ENCODE measurements at places on chromosomes 7 and 10.
A peak's percentile ranks its signal among the peaks of the same experiment; 100 is the strongest.

DNA sequence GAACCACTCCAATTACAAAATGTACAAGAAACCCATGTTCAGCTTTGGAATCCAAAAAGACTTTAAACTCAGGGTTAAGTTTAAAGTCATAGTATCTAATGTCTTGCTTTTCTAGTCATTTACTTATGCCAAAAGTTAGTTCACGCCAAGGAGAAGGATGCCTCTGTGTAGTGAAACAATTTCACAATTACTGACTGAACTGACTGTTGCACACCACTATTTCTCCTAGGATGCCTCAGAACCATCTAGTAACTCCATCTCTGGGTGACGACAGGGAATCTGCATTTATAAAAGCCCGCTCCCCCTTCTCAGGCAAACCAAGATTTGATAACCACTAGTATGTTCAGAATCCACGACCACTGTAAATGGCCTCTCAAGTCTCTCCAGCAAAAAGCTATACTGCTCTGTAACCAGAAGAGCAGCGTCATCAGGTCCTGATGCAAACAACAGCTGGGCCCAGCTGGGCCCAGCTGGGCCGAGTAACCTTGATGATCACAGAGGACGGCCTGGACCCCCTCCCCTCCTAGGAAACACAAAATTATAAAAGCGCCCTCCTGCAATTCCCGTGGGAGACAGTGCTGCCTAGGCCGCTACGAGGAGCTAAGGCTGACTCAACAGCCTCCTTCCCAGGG lies 680 bp upstream of the ADO start:
- no peak for DNase-seq

GRCh38 chr7:297611-298374 lies 7.8 kb downstream of the FOXL3 start:
- DNase-seq: peak; percentile 54

GRCh38 chr10:96306516-96306915 lies 2.3 kb downstream of the DNTT start:
- peak; percentile 89 for DNase-seq

GRCh38 chr10:120367341-120367740 lies 89.7 kb upstream of the PLPP4 start:
- DNase-seq: no peak

DNA sequence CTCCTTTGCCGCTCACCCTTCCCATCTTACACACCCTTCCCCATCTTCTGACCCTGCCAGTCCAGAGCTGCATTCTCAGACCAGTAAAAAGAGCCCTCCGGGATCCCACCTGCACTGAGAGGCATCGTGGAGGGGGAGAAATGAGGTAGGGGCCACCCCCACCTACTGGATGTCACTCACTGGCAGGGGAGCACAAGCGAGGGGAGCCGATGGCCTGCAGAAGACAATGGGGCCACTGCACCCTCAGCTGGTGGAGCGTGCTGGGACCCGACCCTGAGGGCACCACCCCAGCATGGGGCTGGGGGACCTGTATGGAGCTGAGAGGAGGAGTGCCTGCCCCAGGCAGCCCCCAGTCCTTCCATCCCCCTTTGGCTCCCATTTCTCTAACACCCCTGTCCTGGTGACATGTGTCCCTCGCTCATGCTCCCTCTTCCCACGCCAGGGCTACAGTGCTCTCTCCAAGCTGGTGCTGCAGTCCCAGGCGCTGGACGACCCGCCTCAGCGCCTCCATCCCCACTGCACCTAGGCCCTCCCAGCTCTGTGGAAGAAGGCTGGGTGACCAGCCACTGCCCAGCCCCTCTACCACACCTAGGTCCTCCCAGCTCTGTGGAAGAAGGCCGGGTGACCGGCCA lies 49.8 kb downstream of the RASGEF1A start:
- peak; percentile 61 for DNase-seq

DNA sequence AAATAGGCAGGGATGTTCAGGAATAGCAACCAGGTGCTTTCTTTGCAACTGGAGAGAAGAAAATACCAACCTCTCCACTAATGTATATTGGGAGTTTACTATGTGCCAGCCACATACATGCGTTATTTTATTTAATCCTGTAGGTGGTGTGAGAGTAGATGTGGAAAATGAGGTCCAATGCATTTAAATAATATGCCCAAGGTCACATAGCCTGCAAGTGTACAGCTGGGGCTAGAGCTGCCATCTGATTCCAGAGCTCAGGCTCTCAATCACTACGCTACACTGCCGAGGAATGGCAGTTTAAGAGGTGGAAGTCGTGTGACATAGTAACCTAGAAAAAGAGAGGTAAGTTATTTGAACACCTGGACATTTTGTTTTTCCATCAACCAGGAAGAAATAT lies 277.0 kb downstream of the EXOC4 start:
- DNase-seq: no peak

- peak; percentile 84 for DNase-seq
Observed at GRCh38 chr10:129057856-129058663, 409.0 kb upstream of the MGMT start.

GRCh38 chr10:18196806-18197550 lies 56.8 kb downstream of the CACNB2 start:
- DNase-seq: no peak

- no peak for DNase-seq
Observed at GRCh38 chr10:89565180-89565579, 29.8 kb upstream of the SLC16A12 start.

DNA sequence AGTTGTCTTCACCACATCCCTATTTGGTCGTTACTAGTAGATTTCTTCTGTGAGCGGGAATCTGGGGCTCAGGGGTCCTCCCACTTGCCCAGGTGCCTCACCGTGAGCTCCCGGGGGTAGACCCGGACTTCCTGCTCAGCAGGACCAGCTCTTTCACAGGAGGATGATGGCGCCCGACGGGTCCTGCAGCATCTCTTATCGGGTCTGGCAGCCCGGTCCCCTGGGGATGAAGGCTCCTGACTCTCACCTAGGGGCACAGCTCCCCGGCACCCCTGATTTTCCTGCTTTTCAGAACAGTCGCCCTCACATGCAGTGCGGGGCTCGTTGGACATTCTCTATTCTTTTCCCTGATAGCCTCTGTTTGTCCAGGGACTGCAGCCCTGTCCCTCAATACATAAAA lies 33.0 kb upstream of the SHH start:
- peak; percentile 52 for DNase-seq

GRCh38 chr10:116186273-116186672 lies 86.7 kb downstream of the GFRA1 start:
- no peak for DNase-seq

GRCh38 chr10:44981172-44982113 lies 2.8 kb upstream of the DEPP1 start:
- DNase-seq: no peak

DNA sequence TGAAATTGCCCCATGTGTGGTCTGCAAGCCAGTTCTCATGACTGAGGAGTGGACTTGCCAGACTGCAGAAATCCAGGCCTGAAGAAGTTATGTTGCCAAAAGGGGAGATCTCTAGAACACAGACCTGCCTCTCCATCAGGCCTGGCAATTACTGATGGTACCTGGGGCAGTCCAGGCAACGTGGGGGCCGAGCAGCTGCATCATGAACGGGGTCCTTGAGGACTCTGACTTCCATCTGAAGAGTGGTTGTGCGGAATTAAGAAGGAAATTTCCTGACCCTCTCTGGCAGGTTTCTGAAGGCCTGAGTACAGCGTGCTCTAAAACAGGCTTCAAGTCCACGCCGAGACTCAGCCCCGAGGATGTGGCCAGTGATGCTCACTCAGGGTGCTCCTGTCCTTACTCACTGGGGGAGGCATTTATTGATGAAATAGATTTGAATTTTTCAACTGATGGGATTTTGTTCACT lies 30.4 kb downstream of the RAMP3 start:
- peak; percentile 25 for DNase-seq

DNA sequence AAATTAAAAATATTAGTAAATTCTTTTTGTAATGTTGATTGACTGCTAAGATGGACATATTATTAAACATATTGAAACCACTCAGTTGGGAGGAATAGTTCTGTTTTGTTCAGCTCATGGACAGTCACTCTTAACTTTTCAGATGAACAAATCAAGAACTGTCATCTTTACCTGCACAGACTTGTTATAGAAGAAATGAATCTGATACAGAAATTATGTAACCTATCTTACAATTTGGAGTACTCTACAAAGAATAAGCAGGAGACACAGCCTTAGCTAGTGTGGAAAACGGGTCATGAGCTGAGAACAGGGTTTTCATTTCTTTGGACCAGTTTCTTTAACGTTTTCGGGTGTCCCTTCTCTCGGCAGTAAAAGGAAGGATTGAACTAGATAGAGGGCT lies 1.2 kb upstream of the ANLN start:
- no peak for DNase-seq

DNA sequence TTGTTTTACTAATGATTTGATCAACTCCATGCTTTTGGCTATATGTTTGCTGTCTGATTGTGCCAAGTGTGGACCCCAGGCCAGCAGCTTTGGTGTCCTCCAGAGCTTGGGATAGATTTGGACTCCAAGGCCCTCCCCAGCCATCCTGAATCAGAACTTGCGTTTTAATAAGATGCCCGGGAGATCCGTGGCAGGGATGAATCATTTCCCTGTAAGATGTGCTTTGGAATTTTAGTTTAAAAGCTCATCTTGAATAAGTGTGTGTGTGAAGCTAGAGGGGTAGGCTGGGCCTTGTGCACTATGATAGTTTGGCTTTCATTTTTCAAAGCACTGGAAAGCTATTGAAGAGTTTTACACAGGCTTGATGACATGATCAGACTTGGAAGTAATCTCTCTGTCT lies 66.2 kb upstream of the SDK1 start:
- DNase-seq: peak; percentile 19

DNA sequence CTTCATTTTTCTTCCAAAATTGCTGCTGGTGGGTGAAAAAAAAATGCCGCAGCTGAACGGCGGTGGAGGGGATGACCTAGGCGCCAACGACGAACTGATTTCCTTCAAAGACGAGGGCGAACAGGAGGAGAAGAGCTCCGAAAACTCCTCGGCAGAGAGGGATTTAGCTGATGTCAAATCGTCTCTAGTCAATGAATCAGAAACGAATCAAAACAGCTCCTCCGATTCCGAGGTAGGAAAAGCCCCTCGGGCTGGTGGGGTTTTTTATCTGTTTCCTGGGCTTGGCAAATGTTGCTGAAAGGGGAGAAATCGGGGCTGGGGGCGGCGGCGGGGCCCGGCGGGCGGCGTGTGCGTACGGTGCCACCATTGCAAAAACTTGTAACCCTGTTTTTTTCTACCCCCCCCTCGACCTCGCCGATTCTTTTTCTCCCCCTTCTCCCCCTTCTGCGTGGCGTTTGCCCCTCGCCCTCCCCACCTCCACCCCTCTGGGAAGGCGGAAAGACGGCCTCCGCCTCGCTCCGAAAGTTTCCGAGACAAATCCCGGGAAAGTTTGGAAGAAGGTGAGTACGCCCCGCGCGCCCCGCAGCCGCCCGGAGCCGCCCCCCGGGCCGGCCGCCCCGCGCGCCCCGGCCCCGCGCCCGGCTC lies 789 bp downstream of the TCF7L2 start:
- peak; percentile 80 for DNase-seq

DNA sequence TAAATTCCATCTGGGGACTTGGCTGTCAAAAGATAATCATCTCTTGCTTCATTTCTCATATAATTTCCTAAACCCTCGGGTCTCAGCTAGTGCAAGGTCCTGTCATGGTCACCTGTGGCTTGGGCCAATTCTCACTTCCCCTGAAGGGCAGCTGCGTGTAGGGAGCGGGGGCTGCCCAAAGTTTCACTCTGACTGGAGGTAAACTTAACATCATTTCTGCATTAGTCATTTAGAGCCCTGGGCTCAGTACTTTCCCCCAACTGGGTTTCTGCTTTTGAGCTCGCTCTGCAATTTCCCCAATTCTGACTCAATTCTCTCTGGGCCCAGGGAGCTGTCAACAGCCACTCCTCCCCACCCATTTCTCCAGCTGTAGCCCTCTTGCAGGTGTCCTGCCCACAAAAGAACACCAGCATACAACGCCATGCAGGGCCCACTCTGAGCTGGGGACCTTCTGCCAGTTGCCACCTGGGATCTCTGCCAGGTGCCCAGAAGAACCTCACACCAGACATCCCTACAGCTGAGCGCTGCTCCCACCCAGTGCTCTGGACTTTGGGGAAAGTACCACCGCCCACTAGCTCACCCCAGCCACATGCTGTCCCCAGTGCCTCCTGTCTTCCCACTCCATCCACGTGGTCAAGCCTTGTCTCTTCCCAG lies 37.9 kb downstream of the VOPP1 start:
- peak; percentile 90 for DNase-seq

DNA sequence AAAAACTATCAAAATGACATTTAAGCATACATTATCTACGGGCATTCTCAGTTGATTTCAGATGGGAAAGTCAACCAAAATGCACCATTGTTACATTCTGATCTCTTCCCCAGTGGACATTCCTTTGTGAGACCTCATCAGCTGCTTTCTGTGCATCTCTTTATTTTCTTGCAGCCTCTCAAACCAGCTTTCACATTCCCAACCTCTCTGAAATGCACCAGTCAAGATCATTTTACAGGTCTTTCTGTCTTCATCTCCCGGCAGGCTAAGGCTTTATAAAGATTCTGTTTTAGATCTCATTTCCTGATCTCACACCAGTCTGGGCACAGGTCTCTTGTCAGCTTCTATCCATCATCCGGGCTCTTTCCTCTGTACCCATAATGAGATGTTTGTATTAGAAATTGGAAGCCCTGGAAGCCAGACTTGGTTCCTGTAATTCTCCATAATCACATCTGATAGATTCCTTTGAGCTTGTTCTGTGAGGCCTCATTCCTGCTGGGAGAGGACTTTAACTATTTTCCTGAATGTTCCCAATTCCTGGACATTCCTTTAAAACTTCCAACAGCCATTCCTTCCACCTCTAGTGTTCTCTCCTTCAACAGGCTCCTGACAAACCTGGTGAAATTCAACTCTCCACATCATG lies 44.3 kb upstream of the ARL4A start:
- DNase-seq: no peak
